Activated T-cell treated with anti-CD3 and anti-CD28 coated beads for 24 hours (primary cell): ENCODE measurements at places on chromosomes 2 and 18.

GRCh38 chr2:191430476-191430875 lies 185.3 kb downstream of the MYO1B start:
- no peak for DNase-seq

GRCh38 chr2:64062840-64063239 lies 43.6 kb upstream of the VPS54 start:
- DNase-seq, result no peak

DNA sequence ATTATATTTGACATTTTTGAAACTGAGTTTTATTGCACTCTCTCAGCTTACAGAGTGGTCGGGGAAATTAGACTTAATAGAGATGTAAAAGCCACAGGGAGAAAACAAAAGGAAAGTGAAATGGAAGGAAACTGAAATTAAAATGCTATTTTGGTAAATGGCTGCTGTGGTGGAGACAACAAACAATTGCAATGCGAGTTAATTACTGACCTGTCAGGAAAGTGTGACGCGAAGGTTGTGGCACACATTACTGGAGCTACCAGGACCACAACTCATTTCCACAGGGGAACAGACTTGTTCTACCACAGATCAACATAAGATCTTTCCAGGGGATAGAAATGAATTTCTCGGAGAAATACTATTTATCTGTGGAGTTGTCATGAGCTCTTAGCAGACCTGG lies 19.5 kb downstream of the ARHGAP15 start:
- DNase-seq, result no peak

- no peak for DNase-seq
Observed at GRCh38 chr18:48819781-48820482, 130.8 kb downstream of the SMAD7 start.

- no peak for DNase-seq
Observed at GRCh38 chr18:26403491-26403890, 144.9 kb downstream of the KCTD1 start.

DNA sequence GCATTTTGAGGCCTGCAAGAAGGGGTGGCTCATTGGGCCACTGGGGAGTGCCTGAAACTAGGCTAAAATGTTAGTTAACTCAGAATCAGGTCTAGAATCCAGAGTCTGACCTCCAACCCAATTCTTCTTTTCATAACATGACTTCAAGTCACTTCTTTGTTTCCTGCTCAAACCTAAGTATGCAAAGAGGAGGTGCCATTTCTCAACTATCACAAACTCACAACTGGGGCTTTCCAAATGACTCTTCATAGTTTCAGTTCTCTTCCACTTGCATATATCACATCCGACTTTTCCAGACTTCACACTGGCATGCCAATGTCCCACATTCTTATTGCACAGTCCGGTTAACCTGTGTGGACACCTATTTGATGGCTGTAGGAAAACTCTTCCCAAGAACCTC lies 211.6 kb downstream of the TCF4 start:
- no peak for DNase-seq

DNA sequence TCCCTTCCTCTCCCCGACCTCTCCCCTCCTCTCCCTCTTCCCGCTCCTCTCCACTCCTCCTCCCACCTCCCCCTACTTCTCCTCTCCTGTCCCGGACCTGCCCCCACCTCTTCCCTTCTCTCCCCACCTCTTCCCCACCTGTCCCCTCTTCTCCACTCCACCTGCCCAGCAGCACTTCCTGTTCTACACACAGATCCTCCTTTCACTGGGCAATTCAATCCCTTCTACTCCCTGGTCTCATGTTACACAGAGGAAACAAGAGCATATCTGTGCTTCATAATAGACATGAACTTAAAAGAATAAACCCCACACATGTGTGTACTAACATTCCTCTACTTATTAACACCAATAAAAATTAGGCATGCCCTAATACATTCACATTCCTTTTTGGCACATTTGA lies 34.8 kb downstream of the TIMM21 start:
- DNase-seq, result no peak

DNA sequence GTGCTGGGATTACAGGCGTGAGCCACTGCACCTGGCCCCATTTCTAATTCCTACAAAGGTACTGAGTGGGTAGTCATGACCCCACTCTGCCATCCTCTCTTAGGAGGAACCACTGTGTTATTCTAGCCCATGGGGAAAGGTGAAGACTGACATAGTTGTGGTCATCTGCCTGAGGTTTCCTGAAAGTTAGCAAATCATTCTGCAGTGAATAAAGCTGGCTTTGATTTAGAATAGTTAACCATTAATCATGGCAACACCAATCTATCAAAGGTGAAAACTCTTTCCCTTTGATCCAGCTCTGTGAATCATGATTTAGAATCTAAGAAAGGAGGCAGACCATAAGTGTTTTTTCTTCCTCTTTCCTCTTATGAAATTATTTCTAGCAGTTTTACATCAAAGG lies 50.8 kb downstream of the SUMO1 start:
- no peak for DNase-seq
